ENCODE measurements at places on chromosomes 12 and 14.

GRCh38 chr12:1305791-1306500, 288.4 kb downstream of the FBXL14 start:
- DNase-seq, result no peak

GRCh38 chr12:88944397-88944796, 364.1 kb upstream of the KITLG start:
- no peak for DNase-seq

DNA sequence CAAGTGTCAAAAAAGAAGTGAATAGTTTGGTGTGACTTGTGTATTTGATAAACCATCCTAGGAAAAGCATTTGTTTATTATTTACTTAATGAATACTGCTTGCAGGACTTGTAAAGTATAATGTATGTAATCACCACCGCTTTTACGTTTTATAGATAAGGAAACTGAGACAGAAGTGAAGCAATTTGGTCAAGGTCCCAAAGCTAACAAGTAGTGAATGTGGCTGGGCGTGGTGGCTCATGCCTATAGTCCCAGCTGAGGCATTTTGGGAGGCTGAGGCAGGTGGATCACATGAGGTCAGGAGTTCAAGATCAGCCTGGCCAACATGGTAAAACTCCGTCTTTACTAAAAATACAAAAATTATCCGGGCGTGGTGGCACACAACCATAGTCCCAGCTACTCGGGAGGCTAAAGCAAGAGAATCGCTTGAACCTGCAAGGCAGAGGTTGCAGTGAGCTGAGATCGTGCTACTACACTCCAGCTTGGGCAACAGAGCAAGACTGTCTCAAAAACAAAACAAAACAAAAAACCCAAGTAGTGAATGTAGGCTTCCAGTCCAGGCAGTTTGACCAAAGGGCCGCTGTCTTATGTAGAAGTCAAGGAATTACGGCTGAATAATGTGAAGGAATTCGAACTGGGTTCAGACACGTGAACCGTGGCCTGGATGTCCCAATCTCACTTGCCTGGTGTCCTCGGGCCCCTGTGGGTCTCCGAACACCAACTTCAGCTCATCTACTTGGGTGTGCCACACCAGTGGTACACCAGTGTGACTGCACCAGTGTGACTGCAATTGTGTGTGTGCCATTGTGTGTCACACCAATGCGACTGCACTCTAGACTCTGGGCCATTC, 88.3 kb upstream of the MED13L start:
- DNase-seq, result no peak

- no peak for DNase-seq
Measured at GRCh38 chr12:112808156-112808555, 16.6 kb downstream of the RPH3A start.

GRCh38 chr12:108798551-108799221, 58.7 kb downstream of the SSH1 start:
- DNase-seq, result no peak

DNA sequence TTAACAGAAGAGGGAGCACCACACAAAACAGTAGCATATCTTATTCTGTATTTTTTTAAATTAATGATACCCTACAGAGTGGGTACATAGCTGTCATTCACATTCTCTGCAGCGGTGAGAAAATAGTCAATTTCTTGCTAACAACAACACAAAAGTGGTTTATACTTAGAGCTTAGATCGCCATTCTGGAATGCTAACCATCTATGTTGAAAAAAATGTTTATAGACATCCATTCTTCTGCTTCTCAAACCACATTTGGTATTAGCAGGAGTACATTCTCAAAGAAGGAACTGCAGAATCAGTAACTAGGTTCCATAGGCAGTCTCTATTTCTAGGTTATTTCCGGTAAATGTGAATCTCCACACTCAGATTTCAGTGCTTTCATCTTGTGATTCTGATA, 185.9 kb downstream of the PPFIA2 start:
- DNase-seq, result no peak

DNA sequence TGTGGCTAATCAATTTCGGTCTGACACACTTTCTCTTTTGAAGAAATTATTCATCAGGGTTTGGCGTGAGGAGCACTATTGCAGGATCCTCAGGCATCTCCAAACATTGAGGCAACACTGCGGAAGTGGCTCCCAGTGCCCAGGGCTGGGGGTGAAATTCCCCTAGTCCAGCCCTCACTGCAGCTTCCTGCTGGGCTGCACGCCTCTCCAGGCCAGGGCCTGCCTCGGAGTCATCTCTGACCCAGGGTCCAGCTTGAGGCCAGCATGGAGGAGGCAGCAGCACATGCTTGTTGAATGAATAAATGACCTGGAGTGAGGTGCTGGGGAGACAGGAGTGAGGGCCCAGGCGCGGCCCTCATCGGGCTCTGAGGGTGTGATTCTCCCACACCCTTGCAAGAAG, 36.0 kb upstream of the TDRD9 start:
- no peak for DNase-seq

DNA sequence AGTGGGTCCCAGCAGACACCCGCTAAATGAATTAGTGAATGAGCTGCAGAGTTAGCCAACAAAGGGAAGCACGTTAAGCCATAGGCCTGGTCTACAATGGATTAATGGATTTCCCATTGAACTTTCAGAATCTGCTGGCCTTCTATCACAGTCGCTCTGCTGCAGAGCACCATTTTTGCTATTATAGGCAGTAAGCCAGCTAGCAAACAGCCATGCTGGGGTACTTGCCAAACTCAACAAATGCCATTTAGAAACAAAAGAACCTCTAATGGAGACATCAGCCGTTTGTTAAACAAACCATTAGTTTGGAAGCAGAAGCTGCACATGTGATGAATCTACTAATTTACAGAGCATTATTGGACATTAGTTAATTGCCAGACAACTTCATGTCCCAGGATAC, 181.1 kb upstream of the STXBP6 start:
- no peak for DNase-seq

DNA sequence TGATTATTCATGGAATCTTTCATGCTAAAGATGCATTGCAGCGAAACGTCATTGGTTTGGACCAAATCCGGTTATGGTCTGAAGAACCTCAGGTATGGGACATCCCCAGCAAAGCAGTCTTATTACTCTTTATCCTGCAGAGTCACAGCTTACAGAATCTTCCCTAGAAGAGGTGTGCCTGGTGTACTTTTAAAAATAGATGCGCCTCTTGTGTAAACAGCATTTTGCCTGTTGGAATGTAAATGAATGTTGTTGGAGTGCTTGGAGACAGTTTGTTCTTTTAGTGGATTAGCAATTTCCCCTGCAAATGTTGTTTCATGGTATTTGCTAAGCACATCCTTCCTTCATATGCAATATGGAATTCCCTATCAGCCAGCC, 242.5 kb downstream of the ZFP36L1 start:
- no peak for DNase-seq

DNA sequence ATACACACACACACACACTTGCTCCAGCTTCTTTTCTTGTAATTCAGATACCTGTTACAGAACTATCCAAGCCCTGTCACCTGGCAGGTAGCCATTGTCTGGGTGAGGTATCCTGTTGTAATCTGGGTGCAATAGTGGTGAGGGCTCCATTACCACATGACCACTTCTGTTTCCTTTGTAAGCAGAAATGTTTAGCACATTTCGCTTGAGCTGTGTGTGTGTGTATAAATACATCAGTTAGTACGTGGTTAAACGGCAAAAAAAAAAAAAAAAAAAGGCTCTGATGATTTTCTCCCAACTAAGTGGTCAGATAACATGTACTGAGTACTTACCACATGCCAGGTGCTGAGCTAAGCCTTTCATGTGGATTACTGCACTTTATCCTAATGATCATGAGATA, 129.3 kb upstream of the SSTR1 start:
- peak; percentile 80 for DNase-seq

- no peak for DNase-seq
Measured at GRCh38 chr12:92070864-92071445, 74.7 kb downstream of the BTG1 start.

DNA sequence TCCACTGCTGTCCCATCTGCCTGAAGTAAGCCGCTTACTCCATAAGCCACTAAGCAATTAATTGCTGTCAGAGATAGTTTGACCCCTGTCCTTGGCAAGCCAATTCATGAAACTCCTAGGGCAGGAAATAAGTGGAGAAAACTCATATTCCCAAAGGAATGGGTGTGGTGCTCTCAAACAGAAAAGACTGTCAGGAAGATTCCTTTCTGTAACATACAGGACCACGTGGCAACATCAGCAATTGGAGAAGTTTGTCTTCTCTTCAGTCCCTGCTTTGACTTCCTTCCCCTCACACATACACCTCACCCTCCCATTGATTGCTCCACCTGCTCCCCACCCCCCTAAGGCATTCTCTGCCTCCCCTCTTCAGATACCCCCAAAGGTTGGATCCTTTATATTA, 36.2 kb upstream of the MDM1 start:
- no peak for DNase-seq

DNA sequence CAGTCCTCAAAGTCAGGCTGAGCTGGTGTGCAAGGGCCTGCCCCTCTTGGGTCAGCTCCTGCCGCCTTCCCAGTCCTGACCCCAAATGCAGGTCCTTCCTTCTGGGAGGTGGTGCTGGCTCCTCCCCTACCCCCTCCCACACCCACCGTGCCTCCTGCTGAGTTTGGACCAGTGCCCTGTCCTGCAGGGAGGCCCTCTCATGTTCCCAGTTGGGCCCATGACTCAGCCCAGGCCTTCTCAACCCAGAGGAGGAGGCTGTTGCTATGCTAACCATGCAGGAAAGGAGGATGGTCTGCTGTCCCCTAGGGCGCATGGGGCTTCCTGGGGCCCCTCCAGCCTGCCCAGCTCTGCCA, 4.4 kb downstream of the ZBTB42 start:
- no peak for DNase-seq

GRCh38 chr14:98444077-98444476, 827.9 kb downstream of the BCL11B start:
- DNase-seq, result peak; percentile 62

DNA sequence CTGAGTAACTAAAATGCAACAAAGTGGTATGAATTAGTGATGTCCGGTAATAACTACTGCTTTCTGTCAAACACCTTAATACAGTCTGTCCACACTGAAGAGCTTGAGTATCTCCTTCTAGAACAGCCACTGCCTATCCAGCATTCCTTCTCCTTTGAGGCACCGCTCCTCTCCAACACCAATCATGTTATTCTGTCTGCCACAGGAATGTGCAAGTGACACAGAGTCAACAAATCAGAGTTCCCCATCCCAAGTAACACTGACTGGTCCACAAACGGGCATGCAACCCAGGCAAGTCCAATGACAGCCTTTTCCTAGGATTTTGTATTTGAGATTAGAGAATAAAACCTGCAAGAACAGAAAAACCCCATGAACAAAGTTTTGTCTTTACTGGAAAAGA, 3.8 kb downstream of the GXYLT1 start:
- no peak for DNase-seq

GRCh38 chr14:89702876-89703200, 251.7 kb downstream of the EFCAB11 start:
- no peak for DNase-seq

- peak; percentile 34 for DNase-seq
Measured at GRCh38 chr12:42299392-42300308, 26.2 kb downstream of the ZCRB1 start.

- no peak for DNase-seq
Measured at GRCh38 chr12:95955549-95956159, 12.5 kb downstream of the AMDHD1 start.

- no peak for DNase-seq
Measured at GRCh38 chr12:5488626-5488955, 56.7 kb downstream of the NTF3 start.

GRCh38 chr12:524167-524951, 64.6 kb downstream of the B4GALNT3 start:
- DNase-seq, result no peak

DNA sequence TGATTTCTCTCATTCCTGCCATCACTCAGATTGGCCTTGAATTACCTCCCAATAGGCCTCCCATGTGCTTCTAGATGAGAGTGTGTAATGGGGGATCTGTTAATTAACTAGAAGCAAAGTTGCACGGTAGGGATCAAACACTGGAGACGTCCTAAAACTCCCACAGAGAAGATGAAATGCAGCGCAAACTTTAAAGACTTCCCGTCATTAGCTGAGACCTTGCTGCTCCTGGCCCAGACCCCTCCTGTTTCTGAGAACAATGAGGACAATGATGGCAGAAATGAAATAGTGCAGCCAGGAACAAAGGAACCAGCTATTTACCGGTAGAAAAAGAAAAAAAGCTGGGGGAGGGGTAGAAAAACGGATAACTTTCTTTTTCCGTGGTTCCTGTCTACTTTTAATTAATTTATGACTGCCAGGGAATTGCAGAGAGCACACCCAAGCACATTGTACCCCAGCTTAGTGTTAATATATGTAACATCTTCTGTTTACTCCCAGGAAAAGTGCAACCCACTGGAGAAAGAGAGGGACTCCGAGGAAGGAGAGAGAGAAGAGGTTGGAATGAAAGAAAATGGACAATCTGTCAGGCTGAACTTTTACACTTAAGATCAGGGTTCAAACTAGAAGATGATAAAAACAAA, 280.7 kb upstream of the SOX5 start:
- DNase-seq, result no peak

All from CD4-positive, alpha-beta T cell treated with Interleukin-10 for 1 hour (primary cell).